ENCODE measurements at places on chromosomes 7 and 10. TPM values are rescaled to one million over a fixed set of nuclear protein-coding genes. Genes with fewer than 3 reads are reported as not detected.

The CLDN3 gene
- not detected for total RNA-seq

The C10orf53 gene
- not detected for total RNA-seq

The TRIM74 gene
- total RNA-seq = 0.89 TPM

The SLC18A3 gene
- not detected for total RNA-seq

The FRMPD2 gene
- total RNA-seq = not detected

The CCDC3 gene
- 2.5 TPM for total RNA-seq

The ZEB1 gene
- 46.5 TPM for total RNA-seq

The FAM221A gene
- 8.3 TPM for total RNA-seq

The HECW1 gene
- total RNA-seq = not detected

The PTPN12 gene
- total RNA-seq = 10.8 TPM

The TRPV6 gene
- total RNA-seq = not detected

The OR2A1 gene
- total RNA-seq = 0.05 TPM

The COL17A1 gene
- total RNA-seq = not detected

The GFRA1 gene
- total RNA-seq = not detected

The PLPP4 gene
- not detected for total RNA-seq

The CARD11 gene
- 98.7 TPM for total RNA-seq

The CACNB2 gene
- total RNA-seq = not detected

The GLRX3 gene
- total RNA-seq = 112 TPM

The HIPK2 gene
- total RNA-seq = 46.9 TPM

The RNF148 gene
- total RNA-seq = not detected

The LBX1 gene
- total RNA-seq = not detected

The HOXA7 gene
- total RNA-seq = not detected

The RBM20 gene
- not detected for total RNA-seq

Data from activated T-helper 17 cell treated with anti-CD3 and anti-CD28 coated beads, Interleukin-2, amount 50 U/mL, for 72 hours (primary cell).